ENCODE measurements at places on chromosomes 12 and 14. TPM values are rescaled to one million over a fixed set of nuclear protein-coding genes. Genes with fewer than 3 reads are reported as not detected.

Gene LYZ
- 32.8 TPM for total RNA-seq

Gene ARL6IP4
- 90.4 TPM for total RNA-seq

Gene LGR5
- 2.5 TPM for total RNA-seq

Gene PPP2R5E
- 28.8 TPM for total RNA-seq

Gene VDR
- 1.2 TPM for total RNA-seq

Gene OR4E1
- not detected for total RNA-seq

Gene CYP27B1
- total RNA-seq: 0.10 TPM

Gene GPR68
- 2.9 TPM for total RNA-seq

Gene SIX1
- total RNA-seq: 42.4 TPM

Gene RPL10L
- total RNA-seq: not detected

Gene PAPLN
- total RNA-seq: 7.3 TPM

Gene MIP
- not detected for total RNA-seq

Gene SDR9C7
- total RNA-seq: 0.51 TPM

Gene NAV3
- total RNA-seq: 35.6 TPM

Gene WDR20
- 29.6 TPM for total RNA-seq

Gene DIO2
- total RNA-seq: 71.7 TPM

Gene E2F7
- total RNA-seq: 7.1 TPM

Gene CLEC1A
- 2.7 TPM for total RNA-seq

Gene PHETA1
- total RNA-seq: 4.5 TPM

Gene AKAP3
- total RNA-seq: 0.21 TPM

Gene ESRRB
- total RNA-seq: 8.0 TPM

Gene FGF6
- total RNA-seq: 50.7 TPM

Gene CDCA3
- total RNA-seq: 5.9 TPM

Gene ETFBKMT
- total RNA-seq: 3.8 TPM

Gene KRT75
- total RNA-seq: 0.21 TPM

Gene SERPINA12
- not detected for total RNA-seq

Gene KRT2
- not detected for total RNA-seq

Gene HOXC12
- total RNA-seq: not detected

Gene LALBA
- not detected for total RNA-seq

Gene TBX5
- not detected for total RNA-seq

Gene TNS2
- 44.4 TPM for total RNA-seq

Gene CACNA1C
- total RNA-seq: 6.5 TPM

Gene OLR1
- total RNA-seq: 1.2 TPM

Gene IL22
- not detected for total RNA-seq

Gene DCN
- total RNA-seq: 470 TPM

Gene HNF1A
- not detected for total RNA-seq

Gene HOXC9
- not detected for total RNA-seq

Gene FSCB
- total RNA-seq: 0.10 TPM

Gene TAS2R30
- total RNA-seq: 16.9 TPM

Gene CLEC4D
- 0.31 TPM for total RNA-seq

Gene SPRYD4
- total RNA-seq: 2.1 TPM
